CD4-positive, alpha-beta memory T cell (primary cell): ENCODE measurements at places on chromosomes 6 and 20. TPM values are rescaled to one million over a fixed set of nuclear protein-coding genes. Genes with fewer than 3 reads are reported as not detected.

DNA sequence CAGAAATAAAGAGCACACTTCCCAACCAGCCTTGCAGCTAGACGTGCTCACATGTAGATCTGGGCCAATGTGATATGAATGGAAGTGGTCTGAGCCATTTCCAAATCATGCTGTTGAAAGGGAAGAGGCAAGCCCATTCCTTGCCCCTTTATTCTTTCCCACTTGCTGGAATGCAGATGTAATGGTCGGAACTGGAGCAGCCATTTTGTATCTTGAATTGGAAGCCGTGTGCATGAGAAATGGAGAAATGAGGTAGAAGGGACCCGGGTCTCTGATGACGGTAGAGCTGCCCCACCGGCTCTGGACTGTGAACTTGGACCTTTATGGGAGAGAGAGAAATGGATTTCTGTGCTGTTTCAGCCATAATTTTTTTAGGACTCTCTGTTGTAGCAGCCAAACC is 54.8 kb upstream of the STX16 start:
- no peaks in the 10 kb centered on the region for H3K36me3 ChIP-seq
- no peaks in the 10 kb centered on the region for H3K4me1 ChIP-seq
- no peak overlapping the region for H3K27ac ChIP-seq
- DNase-seq: no peak

Gene L3MBTL1
- total RNA-seq: 18.3 TPM

GRCh38 chr6:133995758-133996157 is 42.7 kb downstream of the TBPL1 start:
- no peak overlapping the region for H3K27ac ChIP-seq
- no peaks in the 10 kb centered on the region for H3K27me3 ChIP-seq
- no peak overlapping the region for H3K4me3 ChIP-seq
- DNase-seq: no peak
- no peaks in the 10 kb centered on the region for H3K4me1 ChIP-seq

GRCh38 chr6:155274533-155274932 is 10.7 kb downstream of the CLDN20 start:
- DNase-seq: no peak
- no peak overlapping the region for H3K4me3 ChIP-seq
- H3K4me1 ChIP-seq: no peaks in the 10 kb centered on the region
- no peak overlapping the region for H3K27ac ChIP-seq
- peaks cover 7% of the 10 kb centered on the region for H3K36me3 ChIP-seq

DNA sequence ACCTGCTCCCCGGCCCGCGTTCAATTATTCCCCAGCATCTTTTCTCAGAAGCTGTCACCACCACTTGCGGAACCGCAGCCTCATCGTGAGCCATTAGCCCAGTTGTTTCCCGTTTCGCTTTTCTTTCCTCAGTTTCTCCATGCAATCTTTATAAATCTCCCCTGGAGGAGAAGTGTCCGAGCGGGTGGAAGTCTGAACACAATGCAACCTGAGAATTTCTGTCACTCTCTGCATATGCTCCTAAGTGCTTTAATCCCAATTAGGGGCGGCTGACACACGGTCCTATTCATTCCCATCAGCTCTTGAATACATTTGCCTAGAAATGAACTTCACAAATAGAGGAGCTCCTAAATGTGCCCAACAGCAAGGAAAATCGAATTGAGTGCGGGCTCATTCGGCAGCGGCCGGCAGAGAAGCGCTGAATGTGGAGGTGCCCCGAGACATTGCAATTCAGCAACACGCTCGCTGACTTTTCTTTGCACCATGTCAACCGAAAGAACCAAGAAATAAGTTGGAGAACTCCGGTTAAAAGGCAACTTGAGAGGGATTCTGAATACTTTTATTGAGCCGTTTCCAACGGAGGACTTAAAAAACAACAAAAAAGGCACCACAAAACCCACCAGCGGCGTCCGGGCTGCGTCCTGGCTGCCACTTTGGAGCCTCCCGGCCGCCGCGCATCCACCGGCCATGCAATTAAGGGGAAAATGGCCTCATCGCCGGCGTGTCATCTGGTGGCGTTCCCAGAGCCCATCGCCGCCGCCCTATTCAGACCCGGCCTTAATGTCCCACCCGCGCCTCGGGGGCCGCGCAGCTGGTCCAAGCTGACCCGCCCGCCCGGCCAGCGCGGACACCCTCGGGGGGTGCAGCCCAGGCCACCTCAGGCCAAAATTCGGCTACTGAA is 3.9 kb upstream of the PRDM13 start:
- peaks cover 37% of the 10 kb centered on the region for H3K4me1 ChIP-seq
- H3K27me3 ChIP-seq: peaks cover 65% of the 10 kb centered on the region
- DNase-seq: no peak
- no peak overlapping the region for H3K27ac ChIP-seq

GRCh38 chr6:71203206-71203605 is 85.4 kb upstream of the OGFRL1 start:
- H3K36me3 ChIP-seq: no peaks in the 10 kb centered on the region
- no peak overlapping the region for H3K27ac ChIP-seq
- DNase-seq: no peak

GRCh38 chr6:19811397-19812079 is 25.6 kb upstream of the ID4 start:
- no peaks in the 10 kb centered on the region for H3K27me3 ChIP-seq
- H3K27ac ChIP-seq: no peak overlapping the region
- H3K36me3 ChIP-seq: no peaks in the 10 kb centered on the region
- no peak for DNase-seq
- H3K4me1 ChIP-seq: no peaks in the 10 kb centered on the region
- no peak overlapping the region for H3K4me3 ChIP-seq

Gene PLA2G7
- 11.1 TPM for total RNA-seq

DNA sequence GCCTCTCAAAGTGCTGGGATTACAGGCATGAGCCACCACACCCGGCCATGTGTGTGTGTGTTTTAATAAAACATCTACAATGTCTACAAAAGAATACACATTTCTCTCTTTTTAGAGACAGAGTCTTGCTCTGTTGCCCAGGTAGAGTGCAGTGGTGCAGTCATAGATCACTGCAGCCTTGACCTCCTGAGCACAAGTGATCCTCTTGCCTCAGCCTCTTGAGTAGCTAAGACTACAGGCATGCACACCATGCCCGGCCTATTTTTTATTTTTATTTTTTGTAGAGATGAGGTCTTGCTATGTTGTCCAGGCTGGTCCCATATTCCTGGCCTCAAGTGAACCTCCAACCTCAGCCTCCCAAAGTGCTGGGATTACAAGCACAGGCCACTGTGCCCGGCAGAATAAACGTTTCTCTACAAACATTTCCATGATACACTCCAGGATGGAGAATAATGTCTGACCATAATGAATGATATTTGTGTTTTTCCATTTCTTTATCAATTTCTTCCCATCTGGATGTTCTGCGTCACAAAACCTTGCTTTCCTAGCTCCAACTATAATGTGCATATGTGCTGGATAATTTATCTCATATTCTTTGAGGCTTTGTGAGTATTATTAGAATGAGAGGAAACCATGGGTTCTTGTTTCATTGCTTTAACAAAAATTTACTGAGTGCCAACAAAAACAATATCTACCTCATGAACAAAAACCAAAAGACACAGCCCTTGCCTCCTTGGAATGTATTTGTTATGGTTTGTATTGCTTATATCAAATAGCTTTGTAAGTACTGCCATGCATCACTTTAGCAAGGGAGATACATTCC is 28.6 kb upstream of the CCN2 start:
- no peaks in the 10 kb centered on the region for H3K4me1 ChIP-seq
- no peak overlapping the region for H3K27ac ChIP-seq
- H3K4me3 ChIP-seq: no peak overlapping the region
- H3K27me3 ChIP-seq: no peaks in the 10 kb centered on the region
- H3K36me3 ChIP-seq: no peaks in the 10 kb centered on the region
- DNase-seq: no peak

DNA sequence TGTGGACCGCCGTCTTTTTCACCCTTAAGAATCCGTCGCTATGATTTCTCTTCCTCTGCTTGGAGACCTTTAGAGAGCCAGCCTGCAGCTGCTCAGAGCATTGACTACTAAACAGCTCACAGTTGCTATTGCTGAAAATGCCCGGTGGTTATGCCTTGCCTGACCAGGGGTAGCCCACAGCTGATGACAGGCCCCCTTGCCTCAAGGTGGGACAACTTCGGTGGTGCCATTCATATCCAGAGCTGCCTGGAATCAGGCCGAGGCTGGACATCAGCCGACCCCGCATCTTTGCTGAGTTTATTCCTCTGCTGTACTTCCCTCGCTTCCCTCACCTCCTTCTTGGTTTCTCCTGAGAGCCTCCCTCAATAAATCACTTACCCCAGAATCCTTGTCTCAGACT is 39.6 kb downstream of the OVOL2 start:
- H3K36me3 ChIP-seq: no peaks in the 10 kb centered on the region
- H3K4me1 ChIP-seq: no peaks in the 10 kb centered on the region
- H3K27me3 ChIP-seq: no peaks in the 10 kb centered on the region
- no peak overlapping the region for H3K4me3 ChIP-seq
- no peak overlapping the region for H3K27ac ChIP-seq
- no peak for DNase-seq

DNA sequence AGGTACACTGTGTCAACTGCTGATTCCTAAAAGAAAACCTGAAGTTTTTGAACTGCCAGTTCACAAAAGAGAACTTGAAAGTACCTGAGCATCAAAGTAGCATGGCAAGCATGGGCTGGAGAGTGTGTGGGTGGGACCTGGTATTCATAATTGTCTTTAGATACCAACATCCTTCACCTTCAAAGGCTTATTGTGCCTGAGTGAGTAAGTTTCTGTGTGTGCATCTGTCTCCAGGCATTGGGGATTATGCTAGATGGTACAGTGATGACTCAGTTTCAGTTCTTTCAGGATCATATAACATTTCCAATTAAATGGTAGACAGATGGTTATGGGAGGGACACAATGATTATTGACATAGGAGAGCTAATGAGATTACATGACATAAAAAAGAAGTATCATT is 238.5 kb downstream of the ZFAND3 start:
- no peaks in the 10 kb centered on the region for H3K4me1 ChIP-seq
- no peak overlapping the region for H3K4me3 ChIP-seq
- H3K27me3 ChIP-seq: no peaks in the 10 kb centered on the region
- DNase-seq: no peak

DNA sequence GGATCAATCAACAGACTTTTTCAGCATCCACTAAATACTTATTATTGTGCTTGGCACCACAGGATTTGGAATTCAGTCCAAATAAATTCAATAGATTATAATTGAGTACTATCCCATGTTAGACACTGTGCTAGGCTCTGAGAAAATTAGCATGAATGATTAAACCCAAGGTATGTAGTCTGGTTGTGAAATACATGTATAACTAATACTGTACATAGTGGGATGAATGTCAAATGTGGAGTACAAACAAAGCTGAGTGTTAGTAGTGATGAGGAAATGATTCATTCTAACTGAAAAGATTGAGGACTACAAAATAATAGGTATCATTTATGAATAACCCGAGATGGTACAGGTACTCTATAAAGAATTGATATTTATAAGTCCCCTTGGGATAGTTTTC is 111.9 kb upstream of the FLRT3 start:
- H3K4me3 ChIP-seq: no peak overlapping the region
- no peaks in the 10 kb centered on the region for H3K27me3 ChIP-seq
- H3K27ac ChIP-seq: no peak overlapping the region
- H3K36me3 ChIP-seq: no peaks in the 10 kb centered on the region
- no peaks in the 10 kb centered on the region for H3K4me1 ChIP-seq

DNA sequence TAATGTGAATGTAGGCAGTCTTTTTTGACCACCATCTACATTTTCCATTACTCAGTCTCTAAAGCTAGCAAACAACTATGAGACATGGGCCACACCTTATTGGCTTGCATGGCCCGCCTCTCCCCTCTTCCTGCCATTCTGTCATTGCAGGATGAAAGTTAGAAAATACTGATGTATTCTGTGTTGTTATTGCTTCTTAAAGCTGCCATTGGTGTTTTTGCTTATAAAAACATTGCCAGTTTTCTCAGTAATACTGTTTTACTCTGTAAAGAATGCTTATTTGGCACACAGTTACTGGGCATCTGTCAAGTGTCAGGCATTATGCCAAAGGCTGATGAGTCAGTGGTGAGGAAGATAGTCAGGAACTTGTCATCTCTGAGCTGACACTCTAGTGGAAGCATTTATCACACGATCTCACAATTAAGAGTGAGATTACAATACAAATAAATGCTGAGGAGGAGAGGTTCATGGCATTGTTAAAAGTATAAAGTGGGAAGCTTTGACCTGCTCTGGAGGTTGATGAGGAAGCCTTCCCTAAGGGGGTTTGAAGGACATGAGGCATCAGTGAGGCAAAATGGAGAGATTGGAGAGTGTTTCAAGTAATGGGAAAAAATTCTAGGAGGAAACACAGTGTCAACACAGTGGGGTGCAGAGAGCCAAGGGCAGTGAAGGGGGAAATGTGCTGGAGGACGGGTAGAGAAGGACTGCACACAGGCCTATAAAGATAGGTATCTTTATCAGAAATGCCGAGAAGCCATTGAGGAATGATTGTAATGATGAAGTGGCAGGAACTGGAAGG is 14.7 kb downstream of the KLHL32 start:
- no peaks in the 10 kb centered on the region for H3K36me3 ChIP-seq
- H3K4me3 ChIP-seq: no peak overlapping the region
- DNase-seq: no peak
- H3K27me3 ChIP-seq: no peaks in the 10 kb centered on the region
- no peak overlapping the region for H3K27ac ChIP-seq

DNA sequence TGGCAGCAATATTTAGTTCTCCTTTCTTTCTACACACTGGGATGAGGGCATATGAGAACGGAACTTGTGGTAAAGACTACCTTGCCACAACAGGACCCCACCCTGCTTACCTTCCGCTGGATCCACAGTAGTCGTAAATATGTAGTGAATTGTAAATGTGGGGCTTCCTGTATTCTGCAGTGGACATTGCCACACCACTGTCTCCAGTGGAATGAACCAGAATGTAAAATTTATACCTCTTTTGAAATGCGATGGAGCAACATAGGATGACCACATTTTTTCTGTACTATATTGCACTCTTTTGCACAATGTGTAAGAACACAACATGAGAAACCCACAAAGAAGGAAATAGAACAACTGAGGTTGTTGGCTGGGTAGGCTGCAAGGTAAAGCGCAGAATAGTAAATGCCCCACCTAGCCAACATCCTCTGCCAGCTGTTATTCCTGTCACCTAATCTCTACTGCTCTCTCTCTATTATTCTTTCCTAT is 16.1 kb upstream of the RIPOR2 start:
- DNase-seq: peak; percentile 80
- H3K4me3 ChIP-seq: peak overlapping the region; percentile 47
- no peaks in the 10 kb centered on the region for H3K27me3 ChIP-seq
- H3K27ac ChIP-seq: peak overlapping the region; percentile 51
- H3K4me1 ChIP-seq: peaks cover 100% of the 10 kb centered on the region

GRCh38 chr6:8839626-8840025 is 404.3 kb upstream of the SLC35B3 start:
- DNase-seq: no peak
- H3K27me3 ChIP-seq: no peaks in the 10 kb centered on the region
- no peaks in the 10 kb centered on the region for H3K36me3 ChIP-seq
- no peak overlapping the region for H3K27ac ChIP-seq
- no peak overlapping the region for H3K4me3 ChIP-seq

GRCh38 chr6:130070792-130071191 is 52.4 kb downstream of the L3MBTL3 start:
- H3K36me3 ChIP-seq: no peaks in the 10 kb centered on the region
- DNase-seq: no peak
- H3K27me3 ChIP-seq: no peaks in the 10 kb centered on the region
- no peak overlapping the region for H3K4me3 ChIP-seq

Gene DEFB128
- total RNA-seq: not detected
